ENCODE measurements at places on chromosomes 2 and 18.
A peak's percentile ranks its signal among the peaks of the same experiment; 100 is the strongest.

GRCh38 chr2:234304950-234305349 lies 191.9 kb downstream of the ARL4C start:
- DNase-seq, result peak; percentile 41

DNA sequence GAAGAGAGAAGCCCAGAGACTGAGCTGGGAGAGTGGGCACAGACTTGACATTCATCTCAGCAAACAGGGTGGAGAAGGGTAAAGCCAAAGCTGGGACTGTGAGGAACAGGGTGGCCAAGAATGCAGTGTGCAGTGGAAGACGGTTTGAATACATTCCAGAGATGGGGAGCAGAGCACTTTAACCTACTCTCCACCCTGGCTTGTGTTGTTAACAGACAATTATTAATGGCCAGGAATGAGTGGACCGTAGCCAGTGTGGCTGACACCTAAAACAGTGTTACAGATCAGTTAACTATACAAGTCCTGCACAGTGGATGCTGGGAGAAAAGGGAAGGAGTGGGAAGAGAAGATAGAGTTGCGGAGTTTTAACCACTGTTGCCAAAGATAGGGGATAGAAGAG lies 7.4 kb upstream of the NAB1 start:
- no peak for DNase-seq

GRCh38 chr2:30584116-30584515 lies 137.1 kb downstream of the LCLAT1 start:
- DNase-seq, result no peak

DNA sequence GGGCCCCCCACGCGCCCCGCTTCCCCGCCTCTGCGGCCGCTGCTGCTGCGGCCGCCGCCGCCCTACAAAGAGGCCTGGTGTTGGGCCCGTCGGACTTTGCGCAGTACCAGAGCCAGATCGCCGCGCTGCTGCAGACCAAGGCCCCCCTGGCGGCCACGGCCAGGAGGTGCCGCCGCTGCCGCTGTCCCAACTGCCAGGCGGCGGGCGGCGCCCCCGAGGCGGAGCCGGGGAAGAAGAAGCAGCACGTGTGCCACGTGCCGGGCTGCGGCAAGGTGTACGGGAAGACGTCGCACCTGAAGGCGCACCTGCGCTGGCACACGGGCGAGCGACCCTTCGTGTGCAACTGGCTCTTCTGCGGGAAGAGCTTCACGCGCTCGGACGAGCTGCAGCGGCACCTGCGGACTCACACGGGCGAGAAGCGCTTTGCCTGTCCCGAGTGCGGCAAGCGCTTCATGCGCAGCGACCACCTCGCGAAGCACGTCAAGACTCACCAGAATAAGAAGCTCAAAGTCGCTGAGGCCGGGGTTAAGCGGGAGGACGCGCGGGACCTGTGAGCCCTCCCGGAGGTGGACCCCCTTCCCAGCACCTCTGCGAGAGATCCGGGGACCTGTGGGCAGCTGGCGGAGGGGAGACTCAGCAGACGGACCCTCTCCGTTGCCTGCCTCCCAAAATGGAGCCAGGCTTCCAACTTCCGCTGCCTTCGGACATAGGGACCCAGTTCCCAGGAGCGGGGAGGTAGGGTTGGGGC lies 1.9 kb downstream of the SP5 start:
- no peak for DNase-seq

GRCh38 chr2:156346731-156347130 lies 14.2 kb upstream of the NR4A2 start:
- DNase-seq, result no peak

GRCh38 chr2:238493880-238494572 lies 67.3 kb downstream of the ASB1 start:
- DNase-seq, result no peak

GRCh38 chr2:224194161-224194560 lies 155.1 kb upstream of the SERPINE2 start:
- DNase-seq, result no peak
